SW480 (cell line): ENCODE measurements at places on chromosomes 13 and 19.
A peak's percentile ranks its signal among the peaks of the same experiment; 100 is the strongest.

DNA sequence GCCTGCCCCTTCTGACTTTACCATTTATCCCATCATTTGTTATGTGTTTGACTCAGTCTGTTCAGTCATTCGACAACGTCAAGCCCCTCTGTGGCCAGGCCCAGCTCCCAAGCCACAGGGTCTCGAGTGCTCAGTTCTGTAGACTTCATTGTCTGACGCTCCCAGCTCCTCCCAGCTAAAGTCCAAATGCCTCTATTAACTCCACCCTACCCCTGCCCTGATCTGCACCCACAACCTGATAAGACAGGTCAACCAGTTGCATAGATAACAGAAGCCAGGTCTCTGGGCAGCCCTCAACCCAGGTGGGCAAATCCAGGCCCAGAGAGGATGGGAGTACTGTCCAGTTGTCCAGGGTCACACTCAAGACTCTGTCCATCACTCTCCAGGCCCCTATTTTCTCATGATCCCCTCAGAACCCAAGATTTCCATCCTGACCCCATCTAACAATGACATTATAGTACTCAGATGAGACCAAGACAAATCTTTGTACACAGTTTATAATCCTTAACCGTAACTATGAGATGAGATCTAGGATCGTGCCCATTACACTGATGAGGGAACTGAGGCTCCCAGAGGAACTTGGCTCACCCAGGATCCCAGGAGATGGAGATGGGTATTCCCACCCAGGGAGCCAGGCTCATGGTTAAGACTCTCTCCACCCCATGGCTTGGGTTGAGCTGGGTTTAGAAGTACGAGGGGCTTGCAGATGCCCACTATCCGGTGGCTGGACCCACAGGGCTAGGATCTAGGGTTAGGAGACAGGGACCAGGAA is 1.1 kb downstream of the TM6SF2 start:
- no peak for DNase-seq

DNA sequence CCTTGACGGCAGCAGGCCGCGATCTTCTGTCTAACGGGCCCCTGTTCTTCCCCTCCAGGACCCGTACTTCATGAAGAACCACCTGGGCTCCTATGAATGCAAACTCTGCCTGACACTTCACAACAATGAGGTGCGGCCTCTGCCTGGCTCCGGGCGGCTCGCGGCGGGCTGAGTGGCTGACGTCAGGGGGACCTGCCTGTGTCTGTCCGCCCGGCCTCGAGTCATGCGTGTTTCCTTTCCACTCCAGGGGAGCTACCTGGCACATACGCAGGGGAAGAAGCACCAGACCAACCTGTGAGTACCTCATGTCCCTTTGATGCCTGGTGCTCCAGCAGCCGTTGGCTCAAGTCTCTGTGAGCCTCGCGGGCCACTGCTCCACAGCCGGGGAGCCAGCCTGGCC is 4.6 kb upstream of the AMH start:
- DNase-seq, result no peak

DNA sequence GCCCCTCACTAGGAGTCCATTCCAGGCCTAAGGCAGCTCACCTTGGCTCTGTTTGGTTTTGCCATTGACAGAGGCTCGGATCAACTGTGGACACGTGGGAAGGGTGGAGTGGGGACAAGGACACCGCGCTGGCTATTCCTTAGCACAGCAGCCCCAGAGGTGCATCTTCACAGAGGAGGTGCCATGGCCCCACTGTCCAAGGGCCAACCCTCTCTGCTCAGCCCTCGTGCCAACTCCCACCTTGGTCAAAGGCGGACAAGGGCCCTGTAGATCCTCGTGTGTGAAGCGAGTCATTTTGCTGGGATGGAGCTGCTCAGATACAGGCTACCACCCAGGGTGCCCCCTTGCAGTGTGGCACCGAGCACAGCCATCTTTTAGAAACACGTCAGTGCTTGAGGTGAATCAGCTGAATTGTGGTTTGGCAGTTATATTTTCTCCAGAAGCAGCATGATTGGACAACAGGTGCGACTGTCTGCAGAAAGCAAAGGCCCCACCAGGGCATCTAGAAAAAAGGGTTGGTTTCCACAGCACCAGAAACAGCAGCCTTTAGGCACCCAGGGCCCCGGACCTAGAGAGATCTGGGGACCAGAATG is 192.1 kb upstream of the GPR12 start:
- no peak for DNase-seq

GRCh38 chr13:67231289-67232000 is 1.3 kb upstream of the PCDH9 start:
- no peak for DNase-seq

- DNase-seq, result no peak
Observed at GRCh38 chr13:94063096-94063495, 416.4 kb downstream of the DCT start.

GRCh38 chr13:103694471-103694870 is 628.3 kb upstream of the SLC10A2 start:
- DNase-seq, result no peak

DNA sequence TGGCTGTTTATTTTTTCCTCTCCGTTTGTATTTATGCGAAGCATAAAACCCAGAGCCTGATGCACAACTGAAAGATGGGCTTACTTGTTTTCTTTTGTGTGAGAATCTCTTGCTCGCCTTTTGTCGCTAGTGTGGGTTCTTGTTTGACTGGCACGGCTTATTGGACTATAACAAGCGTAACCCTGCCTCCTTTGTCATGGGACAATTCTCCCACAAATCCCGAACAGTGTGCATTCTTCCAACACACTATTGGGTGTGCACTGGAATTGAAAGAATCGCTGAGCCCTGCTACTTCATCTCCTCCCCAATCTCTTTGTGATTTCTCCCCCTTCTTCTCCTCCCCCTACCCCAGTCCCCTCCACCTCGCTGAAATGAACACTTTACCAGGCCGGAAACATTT is 110.8 kb downstream of the ZIC5 start:
- no peak for DNase-seq

DNA sequence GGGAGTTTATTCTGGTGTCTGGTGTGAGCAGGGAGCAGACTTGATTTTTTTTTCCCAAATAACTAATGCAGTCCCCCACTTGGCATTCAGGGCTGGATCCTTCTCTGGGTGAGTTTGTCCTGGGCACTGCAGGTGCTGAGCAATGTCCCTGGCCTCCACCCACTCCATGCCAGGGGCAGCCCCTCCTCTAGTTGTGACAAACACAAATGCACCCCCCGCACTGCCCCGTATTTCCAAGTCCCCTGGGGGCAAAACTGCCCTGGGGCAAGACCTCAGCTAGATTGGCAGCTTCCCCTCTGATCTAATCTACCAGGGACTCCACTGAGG is 6.4 kb downstream of the MOB3A start:
- DNase-seq, result no peak

GRCh38 chr13:32914686-32915085 is 101.5 kb upstream of the KL start:
- DNase-seq, result no peak

- no peak for DNase-seq
Observed at GRCh38 chr19:48290401-48290770, 20.5 kb downstream of the ZNF114 start.

DNA sequence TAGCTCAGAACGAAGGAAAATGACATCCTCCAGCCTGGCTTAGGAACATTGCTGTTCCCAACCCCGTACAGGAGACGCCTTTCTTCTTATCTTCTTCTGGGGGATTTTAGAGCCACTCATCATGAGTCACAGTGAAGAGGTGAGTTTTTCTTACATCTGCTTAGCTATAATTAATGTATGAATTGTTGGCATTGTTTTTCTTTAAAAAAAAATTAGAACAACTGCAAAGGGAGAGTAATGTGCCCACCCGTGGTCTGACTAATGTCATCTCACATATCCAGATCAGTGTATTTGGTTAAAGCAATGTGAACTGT is 310.6 kb upstream of the TSHZ3 start:
- no peak for DNase-seq

GRCh38 chr19:39867133-39867532 is 21.0 kb upstream of the FBL start:
- DNase-seq, result no peak

- no peak for DNase-seq
Observed at GRCh38 chr19:7897292-7897691, 6.4 kb upstream of the MAP2K7 start.

GRCh38 chr13:89468081-89468480 is 1796.9 kb downstream of the SLITRK5 start:
- no peak for DNase-seq

GRCh38 chr13:40192452-40192851 is 474.0 kb downstream of the FOXO1 start:
- DNase-seq, result no peak

DNA sequence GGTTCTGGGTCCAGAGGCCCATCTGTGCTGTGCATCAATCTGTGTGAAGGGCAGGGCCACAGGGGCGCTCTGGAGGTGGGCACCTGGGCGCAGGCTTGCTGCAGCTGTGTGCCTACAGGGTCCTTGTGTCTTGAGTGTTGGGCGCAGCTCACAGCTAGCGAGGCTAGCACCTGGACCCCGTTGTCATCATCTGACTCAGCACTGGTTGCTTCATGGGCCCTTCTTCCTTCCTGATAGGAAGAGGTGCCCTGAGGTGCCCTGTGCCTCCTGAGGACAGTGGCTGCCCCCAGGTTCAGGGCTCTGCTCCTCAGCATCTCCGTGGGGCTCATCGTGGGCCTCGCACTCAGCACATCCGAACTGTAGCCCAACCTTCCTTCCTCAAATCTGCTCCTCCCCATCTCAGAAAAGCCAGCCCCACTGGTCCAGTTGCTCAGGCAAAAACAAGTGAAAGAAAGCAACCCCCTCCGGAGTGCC is 54.8 kb downstream of the GATAD2A start:
- no peak for DNase-seq

DNA sequence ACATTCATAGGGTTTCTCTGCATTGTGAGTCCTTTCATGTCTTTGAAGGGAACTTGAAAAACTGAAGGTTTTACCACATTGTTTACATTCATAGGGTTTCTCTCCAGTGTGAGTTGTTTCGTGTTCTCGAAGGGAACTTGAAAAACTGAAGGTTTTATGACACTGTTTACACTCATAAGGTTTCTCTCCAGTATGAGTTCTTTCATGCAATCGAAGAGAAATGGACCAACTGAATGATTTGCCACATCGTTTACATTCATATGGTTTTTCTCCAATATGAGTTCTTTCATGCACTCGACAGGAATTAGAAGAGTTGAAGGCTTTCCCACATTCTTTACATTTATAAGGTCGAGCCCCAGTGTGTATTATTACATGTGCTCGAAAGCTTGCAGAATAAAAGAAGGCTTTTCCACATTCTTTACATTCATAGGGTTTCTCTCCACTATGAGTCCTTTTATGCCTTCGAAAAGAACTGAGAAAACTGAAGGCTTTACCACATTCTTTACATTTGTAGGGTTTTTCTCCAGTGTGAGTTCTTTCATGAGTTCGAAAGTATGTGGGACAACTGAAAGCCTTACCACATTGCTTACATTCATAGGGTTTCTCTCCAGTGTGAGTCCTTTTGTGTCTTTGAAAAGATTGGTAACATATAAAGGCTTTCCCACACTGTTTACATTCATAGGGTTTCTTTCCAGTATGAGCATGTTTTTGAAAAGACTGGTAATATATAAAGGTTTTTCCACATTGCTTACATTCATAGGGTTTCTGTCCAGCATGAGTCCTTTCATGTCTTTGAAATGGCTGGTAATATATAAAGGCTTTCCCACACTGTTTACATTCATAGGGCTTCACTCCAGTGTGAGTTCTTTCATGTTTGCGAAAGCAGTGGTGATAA is 20.7 kb downstream of the ZNF14 start:
- no peak for DNase-seq

- peak; percentile 52 for DNase-seq
Observed at GRCh38 chr19:43465468-43466120, at the start of gene LYPD3. Gene LYPD3, minus strand, starts transcription at chr19:43465608. Its CDS starts 37 bp downstream, at chr19:43465571.

DNA sequence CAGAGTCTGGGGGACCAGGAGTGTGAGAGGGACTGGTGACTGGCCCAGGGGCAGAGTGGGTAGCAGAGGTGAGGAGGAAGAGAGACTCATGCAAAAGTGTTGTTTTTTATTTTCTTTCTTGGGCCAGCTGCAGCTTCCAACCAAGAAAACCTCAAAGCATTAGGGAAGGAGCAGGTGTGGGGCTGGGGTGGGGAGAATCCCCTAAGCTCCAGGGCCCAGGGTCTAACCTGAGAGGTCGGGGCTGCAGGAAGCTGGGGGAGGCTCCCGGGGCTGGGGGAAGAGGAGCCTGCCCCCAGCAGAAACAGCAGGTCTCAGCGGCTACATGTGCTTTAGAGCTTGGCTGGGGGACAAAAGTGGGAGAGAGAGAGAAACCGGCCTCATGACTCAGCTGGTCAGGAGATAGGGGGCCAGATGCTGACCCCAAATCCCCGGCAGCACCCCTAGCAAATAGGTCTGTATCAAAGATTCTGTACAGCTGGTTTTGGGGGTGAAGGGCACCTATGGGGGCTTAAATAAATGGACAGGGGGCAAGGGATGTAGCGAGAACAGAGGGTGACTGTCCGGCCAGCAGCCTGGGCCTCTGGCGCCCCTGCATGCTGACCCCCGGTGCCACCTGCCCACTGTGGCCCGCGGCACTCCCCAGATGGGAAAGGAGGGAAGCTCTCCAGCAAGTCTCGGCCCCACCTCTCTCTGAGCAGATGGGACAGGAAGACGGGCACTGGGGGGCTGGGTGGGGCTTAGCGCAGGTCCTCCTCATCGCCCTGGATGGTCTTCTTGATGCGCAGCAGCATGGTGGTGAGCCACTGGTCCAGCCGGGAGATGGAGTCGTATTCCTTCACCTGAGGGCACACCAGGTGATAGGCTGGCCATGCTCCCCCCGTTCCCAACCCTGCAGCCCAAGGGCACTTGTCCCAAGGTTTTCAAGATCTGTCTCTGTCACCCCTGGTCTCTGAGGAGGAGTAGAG is 3.8 kb upstream of the KPTN start:
- no peak for DNase-seq

GRCh38 chr13:30697177-30697953 is 38.0 kb upstream of the ALOX5AP start:
- DNase-seq, result no peak

- DNase-seq, result peak; percentile 66
Observed at GRCh38 chr19:4583961-4584669, 24.6 kb upstream of the SEMA6B start.

GRCh38 chr13:48000559-48001113 is 437 bp downstream of the SUCLA2 start:
- DNase-seq, result peak; percentile 30

DNA sequence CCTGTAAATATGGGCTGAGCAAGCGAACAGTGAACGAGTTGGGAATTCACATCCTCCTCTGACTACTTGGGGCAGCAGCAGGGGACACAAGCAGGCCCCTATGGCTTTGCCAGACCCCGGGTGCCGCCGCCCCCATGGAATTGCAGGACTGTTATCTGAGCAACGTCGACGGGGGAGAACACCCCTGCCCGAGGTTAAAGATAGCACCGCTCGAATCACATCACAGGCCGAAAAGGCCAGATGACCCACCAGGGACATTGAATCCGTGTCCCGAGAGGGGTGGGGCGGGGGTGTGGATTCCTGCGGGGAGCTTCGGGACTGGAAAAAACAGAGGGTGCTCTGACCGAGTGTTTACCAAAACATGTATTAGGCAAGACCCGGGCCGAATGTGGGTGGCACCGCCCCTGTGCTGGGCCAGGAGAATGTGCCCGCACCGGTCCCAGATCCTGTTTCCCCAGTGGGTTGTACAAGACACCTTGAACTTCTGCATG is 9.1 kb downstream of the FEM1A start:
- no peak for DNase-seq

GRCh38 chr19:50357178-50358100 is 8.0 kb downstream of the NAPSA start:
- DNase-seq, result peak; percentile 82
